Right ventricle myocardium superior (tissue), 1 donor: ENCODE measurements at places on chromosomes 11 and 22. TPM values are rescaled to one million over a fixed set of nuclear protein-coding genes. Genes with fewer than 3 reads are reported as not detected.
A peak's percentile ranks its signal among the peaks of the same experiment; 100 is the strongest.

TESMIN gene
- 0.46 TPM for total RNA-seq

RIN1 gene
- total RNA-seq = 1.0 TPM

PHOX2A gene
- not detected for total RNA-seq

DCHS1 gene
- 9.6 TPM for total RNA-seq

SMTNL1 gene
- total RNA-seq = not detected

DNA sequence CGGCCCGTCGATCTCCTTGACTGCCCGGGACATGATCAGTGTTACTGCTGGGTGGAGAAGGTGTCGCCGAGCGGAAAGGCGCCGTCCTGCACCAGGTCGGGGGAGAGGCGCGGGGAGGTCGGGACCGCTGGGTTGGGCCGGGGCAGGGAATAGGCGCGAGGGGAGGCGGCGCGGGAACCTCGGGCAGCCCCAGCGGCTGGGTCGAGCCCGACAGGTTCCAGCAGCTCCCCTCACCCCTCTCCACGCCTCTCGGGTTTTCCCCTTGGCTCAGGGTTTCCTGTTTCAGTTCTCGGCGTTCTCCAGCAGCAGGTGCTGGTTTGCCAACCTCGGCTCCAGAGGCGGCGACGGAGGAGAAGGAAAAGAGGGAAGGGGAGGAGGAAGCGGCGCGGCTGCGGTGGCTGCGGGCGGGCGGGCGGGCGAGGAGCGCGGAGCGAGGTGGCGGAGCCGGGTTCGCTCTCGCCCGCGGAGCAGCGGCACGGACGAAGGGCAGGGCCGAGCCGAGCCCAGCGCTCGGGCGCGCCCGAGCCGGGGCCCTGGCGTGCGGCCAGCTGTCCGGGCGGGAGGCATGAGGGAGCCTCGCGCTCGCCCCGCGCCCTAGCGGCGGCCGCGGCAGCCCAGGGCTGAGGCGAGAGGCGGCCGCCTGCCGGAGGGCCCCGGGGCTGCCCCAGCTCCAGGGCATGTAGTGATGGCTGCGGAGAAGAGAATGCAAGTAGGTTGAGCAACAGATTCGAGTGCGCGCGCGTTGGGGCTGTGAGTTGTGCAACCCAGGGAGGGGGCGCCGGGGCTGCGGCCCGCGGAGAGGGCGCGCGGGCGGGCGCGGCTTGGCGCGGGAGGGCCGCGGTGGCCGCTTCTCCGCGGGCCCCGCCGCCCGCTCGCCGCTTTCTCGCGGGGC lies at the start of gene ZC3H12C:
TSS of gene ZC3H12C (plus strand) at position 878 of the 892 bp plus-strand sequence. CDS start 20 bp downstream, outside the sequence.
- peak; percentile 89 for DNase-seq

GRCh38 chr22:33842006-33842354 lies 78.3 kb downstream of the LARGE1 start:
- no peak for DNase-seq

DNA sequence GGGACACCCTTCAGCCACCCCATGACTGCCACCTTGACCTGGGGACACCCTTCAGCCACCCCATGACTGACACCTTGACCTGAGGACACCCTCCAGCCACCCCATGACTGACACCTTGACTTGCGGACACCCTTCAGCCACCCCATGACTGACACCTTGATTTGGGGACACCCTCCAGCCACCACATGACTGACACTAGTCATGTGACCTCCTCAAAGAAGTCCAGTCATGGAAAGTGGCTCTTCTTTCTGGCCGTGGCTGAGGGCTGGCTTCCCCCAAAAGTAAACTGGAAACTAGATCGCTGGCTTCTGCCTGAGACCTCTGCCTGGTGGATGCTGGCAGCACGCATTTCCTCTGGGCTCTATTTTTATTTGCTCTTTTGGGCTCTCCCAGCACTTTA lies 28.4 kb downstream of the ARFGAP2 start:
- no peak for DNase-seq

DNA sequence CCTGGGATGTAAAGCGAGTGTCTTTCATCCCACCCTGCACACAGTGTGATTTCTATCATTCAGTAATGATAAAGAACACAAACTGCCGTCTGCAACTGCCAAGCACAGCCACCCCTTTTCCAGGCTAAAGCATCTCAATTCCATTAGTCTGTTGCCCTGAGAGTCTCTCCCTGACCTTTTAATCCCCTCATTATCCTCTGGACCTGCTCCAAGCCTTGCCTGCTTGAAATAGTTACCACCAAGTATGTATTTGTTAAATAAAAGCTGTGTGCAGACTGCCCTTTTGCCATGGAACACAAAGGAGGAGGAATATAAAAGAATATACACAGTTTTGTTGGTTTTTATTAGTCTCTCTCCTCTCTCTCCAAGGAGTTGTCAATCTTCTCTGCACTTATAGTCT lies 13.0 kb downstream of the GRAP2 start:
- DNase-seq = no peak

DNA sequence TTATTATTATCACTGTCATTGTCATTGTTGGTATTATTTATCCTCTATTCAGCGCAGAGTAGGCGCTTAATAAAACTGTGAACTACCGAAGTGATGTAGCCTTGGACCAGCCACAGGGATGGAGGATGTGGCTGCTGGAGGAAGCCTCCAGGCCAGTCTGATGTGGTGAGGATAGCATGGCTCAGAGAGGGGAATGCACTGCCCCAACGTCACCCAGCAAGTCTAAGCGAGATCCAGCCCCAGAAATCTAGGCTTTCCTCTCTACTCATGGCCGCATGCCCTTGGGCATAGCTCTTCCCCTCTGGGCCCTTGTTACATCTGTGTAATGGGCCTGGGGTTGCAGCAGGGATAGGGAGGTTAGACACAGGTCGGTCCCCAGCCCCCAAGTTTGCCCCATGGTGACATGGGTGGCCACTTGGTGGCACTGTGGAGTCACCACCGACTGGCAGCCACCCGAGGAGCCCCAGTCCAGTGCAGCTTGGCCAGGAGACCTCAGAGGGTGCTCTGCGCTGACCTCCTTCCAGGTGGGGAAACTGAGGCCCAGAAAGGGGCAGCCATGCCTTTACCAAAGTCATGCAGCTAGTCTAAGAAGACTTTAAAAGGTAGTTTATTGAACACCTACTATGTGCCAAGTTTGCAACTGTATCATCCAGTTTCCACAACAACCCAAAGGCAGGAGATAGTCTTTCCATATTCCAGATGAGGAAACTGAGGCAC lies 395.7 kb downstream of the MN1 start:
- peak; percentile 73 for DNase-seq

- no peak for DNase-seq
These were observed 17.2 kb upstream of the SMCO4 start for GRCh38 chr11:93560199-93560932.

- DNase-seq = no peak
These were observed 21.6 kb upstream of the NUP160 start for GRCh38 chr11:47869544-47870393.

DNA sequence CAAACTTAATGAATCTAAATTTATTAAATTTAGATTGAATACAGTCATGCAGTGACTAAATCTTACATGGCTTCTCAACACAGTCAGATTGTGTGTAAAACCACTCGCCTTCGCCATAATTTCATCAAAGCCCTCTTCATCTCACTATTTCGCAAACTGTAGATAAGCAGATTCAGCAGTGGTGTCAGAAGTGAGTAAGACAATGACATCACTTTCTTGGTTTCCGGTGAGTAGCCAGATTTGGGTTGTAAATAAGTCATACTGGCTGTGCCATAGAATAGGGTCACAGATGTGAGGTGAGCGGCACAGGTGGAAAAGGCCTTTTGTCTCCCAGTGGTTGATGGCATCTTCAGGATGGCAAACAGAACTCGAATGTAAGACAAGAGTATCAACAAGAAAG lies 3.4 kb downstream of the OR10A6 start:
- no peak for DNase-seq

- no peak for DNase-seq
These were observed 9.6 kb upstream of the APOBEC3B start for GRCh38 chr22:38972558-38972957.

DNA sequence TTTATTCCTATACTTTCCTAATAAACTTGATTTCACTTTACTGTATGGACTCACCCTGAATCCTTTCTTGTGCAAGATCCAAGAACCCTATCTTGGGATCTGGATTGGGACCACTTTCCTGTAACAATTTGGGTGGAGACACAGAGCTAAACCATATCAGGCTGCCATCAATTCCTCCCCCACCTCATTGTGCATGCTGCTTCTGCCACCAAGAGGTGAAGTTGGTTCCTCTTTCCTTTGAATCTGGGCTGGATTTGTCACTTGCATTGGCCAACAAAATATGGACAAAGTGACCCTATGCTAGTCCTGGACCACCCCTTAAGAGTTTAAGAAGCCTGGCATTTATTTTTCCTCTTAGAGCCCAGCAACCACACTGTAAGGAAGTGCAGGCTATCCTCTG lies 39.4 kb upstream of the CEP295 start:
- no peak for DNase-seq

DNA sequence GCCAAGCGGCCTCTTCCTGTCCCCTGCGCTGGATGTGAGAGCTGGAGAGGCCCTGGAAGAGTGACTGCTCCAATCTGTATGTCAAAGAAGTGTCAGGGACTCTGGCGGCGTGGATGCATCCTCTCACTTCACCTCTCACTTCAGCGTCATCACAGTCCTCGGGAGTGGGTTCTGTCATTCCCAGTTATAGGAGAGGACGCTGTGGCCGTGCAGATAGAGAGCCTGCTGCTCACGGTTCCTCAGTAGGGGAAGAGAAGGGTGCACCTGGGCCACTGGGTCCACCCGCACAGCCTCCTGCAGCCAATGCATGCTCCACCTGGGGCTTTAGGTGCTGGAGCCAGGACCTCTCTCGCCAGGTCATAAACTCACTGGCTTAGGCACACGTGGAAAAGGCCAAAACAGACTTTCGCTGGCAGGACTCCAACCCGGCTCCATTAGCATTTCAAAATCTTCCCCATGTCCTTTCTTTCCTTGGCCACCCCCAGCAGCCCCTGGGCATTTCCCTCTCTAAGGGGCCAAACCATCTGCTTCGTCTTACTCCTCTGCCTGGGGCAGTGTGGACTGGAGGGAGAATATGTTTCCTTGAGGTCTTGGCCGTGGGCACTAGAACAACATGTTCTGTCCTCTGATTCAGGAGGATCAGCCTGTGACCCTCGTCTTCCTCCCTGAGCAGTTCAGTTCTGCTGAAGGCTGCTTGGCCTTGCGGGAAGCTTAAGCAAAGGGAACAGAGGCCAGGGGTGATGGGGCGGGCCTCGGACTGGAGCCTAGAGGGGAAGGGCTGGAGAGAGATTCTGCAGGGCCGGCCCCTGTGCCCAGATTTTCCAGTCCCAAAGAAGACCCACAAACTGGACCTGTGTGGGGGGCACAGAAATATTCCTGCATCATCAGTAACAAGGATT lies 57.8 kb downstream of the ST14 start:
- no peak for DNase-seq

DNA sequence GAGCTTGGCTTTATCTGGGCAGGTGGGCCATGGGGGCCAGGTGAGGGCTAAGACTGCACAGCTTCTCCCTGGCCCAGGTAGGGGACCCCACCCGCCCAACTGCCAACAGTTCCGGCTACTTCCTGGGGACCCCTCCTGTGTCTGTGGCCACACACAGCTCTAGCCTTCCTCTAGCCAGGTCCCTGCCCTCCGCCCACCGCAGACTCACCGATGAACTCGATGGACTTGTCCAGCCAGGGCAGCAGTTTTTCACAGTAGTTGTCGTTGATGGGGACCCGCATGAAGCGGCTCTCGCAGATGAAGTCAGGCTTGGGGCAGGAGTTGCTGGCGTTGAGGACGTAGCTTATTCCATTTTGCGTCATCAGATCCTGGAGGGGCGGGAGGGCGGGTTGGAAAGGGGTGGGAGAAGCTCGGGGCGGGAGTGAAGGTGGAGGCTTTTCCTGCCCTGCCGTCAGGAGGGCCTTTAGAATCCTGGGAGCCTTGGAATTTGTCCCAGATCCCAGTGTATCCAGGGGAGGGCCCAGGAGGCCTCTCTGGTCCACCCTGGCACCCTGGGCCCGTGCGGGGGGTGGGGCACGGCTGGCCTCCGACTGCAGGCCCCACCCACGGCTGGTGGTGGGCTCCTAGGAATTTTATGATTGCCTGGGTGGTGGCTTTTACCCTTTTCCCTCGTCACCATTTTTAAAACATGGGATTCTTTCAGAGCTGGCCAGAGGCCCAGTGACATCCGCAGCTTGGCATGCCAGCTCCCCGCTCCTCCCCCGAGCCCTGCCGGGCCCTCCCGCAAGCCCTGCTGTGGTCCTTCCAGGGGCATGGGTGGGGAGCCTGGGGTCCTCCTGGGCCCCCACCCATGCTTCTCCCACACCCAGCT lies 13.9 kb downstream of the DUSP8 start:
- DNase-seq = peak; percentile 67

- no peak for DNase-seq
These were observed 54.2 kb downstream of the NAV2 start for GRCh38 chr11:19766810-19767209.

GRCh38 chr22:38465673-38466490 lies 2.0 kb upstream of the KDELR3 start:
- DNase-seq = peak; percentile 17

DNA sequence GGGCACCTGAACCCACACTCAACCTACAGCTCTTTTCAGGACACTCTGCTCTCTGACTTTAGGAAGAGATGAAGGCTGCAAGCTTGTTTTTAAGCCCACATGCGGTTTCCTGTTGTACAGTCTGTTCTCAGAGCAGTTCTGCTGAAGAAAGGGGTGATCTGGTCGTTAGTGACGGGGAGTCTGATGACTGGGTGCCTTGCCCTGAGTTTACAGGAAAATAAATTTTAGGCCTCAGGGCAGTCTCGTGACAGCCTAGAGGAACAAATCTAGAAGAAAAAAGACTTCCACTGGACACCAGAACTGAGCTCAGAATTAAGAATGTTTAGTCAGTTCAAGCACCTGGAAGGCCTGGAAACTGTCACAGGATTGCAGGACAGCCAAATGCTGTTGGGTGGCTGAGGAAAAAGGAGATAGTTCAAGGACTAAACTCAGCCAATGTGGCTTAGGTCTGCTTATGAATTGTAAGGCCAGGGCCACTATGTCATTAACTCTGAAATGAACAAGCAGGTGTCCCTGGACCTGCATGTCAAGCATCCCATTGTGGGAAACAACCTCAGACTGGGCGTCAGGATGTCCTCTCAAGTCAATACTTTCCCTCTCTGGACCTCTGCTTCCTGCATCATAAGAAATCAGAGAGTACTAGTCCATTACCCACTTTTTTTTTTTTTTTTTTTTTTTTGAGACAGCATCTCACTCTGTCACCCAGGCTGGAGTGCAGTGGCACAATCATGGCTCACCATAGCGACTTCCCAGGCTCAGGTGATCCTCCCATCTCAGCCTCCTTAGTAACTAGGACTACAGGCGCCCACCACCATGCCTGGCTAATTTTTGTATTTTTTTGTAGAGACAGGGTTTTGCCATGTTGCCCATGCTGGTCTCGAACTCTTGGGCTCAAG lies 5.7 kb downstream of the PIK3IP1 start:
- no peak for DNase-seq
